Fibroblast of skin of left biceps (primary cell): ENCODE measurements at places on chromosomes 5 and 9.

- no peak for DNase-seq
Measured at GRCh38 chr9:75422944-75423522, 334.7 kb downstream of the OSTF1 start.

DNA sequence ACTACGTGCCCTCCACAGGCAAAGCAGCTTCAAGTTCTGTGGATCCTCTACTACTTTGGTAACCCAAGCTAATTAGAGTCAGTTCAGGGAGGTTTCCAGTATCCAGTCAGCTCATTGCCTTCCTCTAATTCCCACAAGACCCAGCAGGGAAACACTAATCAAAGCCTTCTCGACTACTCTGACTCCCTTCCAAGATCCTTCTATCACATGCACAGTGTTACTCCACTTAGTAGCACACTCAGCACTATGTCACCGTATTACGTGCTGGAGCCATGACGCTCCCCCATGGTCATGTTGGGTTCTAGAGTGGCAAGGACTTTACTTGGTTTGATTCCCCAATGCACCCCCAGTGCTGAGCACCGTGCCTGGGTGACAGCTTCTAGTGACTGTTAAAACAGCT is 53.0 kb downstream of the DCP2 start:
- no peak for DNase-seq

DNA sequence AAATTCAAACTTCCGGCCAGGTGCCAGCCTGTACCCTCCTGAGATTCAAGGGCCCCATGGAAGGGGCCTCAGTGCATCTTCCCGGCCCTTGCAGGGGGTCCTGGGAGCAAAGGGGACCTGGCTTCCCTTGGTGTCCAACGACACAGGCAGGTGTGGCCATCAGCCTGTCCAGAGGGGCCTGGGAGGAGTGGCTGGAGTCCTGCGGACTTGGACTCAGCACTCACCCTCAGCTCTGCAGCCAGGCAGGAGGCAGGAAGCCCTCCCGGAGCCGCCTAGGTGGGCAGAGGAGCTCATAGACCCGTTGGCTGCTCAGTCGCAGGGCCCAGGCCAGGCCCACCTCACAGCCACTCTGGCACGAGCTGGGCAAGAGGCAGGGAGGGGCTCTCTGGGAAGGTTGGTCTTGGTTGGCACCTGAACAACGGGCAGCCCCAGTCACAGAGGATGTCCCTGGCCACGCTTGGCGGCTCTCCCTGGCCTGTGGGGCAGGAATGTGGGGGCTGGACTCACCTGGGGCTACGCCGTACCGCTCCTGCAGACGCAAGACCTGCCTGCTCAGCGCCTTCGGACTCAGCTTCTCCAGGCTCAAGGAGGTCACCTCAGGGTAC is 53.8 kb upstream of the NRARP start:
- no peak for DNase-seq

DNA sequence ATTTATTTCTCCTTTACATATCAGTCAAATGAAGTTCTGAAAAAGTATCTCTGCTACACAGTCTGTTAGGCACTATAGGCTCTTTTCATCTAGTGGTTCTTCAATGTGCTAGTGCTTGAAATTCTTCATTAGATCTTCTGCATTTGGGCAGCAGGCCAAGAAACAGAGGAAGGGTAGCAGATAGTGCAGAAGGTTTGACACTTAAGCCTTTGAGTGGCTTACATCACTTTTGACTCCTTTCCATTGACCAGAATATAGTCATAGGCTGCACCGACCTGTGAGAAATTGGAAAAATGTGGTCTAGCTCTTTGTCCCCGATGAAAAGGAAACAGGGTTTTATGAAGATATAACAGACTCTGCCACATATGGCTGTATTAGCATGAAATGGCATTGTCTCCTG is 459.5 kb upstream of the PTGER4 start:
- DNase-seq: no peak

DNA sequence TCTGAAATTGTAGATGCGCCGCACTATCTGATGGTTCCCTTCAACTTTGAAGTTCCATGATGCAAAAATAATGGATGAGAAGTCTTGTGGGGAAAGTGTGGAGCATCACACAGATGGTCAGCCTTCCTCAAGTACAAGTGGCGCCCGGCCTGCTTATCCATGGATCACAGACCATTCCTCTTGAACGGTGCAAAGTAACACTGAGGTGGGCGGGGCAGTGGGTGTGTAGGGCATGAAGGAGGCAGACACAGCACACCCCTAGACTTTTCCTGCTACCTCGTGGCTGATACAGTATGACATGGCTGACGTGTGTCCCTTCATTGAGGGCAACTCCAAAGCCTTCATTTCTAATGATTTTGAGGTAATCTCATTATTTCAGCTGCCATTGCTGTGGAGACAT is 2.5 kb upstream of the GNG10 start:
- no peak for DNase-seq

- no peak for DNase-seq
Measured at GRCh38 chr9:123434619-123435240, 78.7 kb downstream of the CRB2 start.

DNA sequence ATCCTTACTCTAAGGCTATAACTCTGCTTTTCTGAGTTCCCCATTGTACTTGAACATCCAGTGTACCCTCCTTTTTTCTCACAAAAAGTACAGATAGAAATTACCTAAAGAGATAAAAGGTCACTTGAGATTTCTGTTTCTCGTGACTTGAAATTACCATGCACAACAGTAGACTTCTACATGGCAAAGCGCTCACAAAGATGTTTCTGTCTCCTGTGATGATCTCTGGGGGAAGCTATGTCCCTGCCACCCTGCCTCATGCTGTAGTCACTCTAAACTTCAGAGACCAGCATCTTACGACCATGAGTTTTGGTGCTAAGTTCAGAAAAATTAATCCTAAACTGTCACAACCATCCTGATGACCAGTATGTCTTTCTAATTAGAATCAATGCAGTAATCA is 36.2 kb downstream of the NFIB start:
- no peak for DNase-seq

- DNase-seq: no peak
Measured at GRCh38 chr9:112817860-112818203, 67.3 kb downstream of the SNX30 start.

GRCh38 chr5:52725808-52726207 is 61.9 kb upstream of the ITGA1 start:
- no peak for DNase-seq

DNA sequence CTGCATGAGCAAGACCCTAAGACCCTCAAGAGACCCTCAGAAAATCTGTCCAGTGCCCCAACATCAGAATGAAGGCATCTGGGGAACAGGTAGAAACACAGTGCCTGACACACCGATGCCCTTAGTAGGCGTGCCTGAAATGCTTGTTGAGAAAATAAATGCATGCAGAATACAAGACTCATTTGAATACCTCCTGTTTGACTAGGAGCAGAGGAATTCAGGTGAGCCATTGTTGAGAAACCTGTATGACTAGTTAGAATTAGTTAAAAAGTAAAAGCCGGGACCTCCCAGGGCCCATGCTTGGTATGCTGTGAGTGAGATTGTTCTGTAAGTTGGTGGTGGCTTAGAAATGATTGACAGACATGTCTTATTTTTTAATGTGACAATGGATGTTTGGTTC is 55.0 kb downstream of the WWC1 start:
- DNase-seq: no peak

DNA sequence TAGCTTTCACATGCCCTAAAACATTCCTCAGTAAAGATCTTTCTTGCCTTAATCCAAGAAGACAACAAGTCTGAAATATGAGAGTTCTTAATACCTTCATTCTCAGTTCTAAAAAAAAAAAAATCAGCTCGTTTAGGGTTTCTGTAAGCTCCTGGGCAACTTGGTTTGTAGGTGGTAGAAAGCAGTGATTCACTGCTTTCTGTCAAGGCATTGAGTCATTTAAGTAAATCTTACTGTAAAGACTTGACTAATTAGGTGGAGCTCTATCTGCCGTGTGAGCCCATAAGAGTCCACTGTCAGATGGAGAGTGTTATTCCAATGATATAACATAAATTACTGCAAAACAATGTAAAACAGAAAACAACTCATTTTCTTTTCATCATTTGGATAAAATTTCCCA is 56.1 kb upstream of the MAST4 start:
- DNase-seq: no peak

- no peak for DNase-seq
Measured at GRCh38 chr5:61319388-61320146, 12.5 kb upstream of the ZSWIM6 start.

- no peak for DNase-seq
Measured at GRCh38 chr9:5939530-5939929, 48.8 kb downstream of the MLANA start.

GRCh38 chr5:8230868-8231267 is 361.9 kb downstream of the MTRR start:
- no peak for DNase-seq

- no peak for DNase-seq
Measured at GRCh38 chr5:27473307-27474046, 435.1 kb upstream of the CDH9 start.

GRCh38 chr5:173765029-173765644 is 123.0 kb upstream of the CPEB4 start:
- DNase-seq: no peak
